ENCODE measurements at places on chromosomes 3 and 15.

- DNase-seq: no peak
Measured at GRCh38 chr3:159245871-159246270, 444.0 kb downstream of the MFSD1 start.

DNA sequence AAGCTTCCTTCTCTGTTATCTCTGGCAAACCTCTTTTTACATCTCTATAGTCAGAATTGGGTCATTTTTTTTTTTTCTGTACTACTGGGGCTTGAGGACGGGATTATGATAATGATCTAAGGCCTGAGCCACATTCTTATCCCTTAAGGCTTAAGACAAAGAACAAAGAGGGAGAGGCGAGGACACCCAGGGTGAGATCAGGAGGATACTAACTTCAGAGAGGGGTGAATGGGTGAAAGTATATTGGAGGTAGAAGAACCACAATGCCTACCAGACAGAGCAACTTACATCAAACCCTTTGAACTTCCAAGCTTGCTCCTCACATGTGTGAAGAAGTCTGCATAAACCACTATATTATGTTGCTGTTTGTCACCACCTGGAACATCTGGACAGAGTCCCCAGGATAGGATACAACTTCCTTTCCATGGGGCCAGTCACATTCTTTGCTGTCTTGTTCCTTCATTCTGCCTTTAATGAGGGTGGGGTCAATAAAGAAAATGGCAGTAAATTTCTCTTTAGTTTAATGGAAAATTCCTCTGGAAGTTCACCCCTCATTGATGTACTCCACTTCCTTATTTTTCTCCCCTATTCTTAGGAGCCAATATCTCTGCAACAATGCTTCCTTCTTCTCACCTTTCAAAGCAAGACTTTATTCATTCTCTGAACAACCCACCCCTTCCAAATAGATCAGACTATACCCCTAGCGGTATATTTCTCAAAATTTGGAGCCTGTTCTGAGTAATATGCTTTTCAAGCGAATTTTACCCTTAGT, 9.1 kb upstream of the PDCD6IP start:
- DNase-seq: no peak

DNA sequence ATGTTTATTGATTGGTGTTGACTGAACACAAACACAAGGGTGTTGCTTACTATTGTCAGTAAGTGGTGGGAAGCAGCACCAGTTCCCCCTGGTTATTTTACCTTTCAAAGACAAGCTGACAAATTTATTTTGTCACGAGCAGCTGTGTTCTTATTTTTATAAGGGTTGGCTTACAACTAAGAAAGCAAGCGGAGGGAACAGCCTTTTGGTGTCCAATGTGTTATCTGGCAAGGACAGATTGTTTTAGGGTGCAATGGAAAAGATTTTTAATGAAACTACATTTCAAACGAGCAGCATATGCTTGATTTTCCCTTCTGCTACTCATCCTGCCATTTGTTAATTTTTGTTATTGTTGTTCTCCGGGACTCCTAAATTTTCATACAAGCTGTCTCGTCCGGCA, 920.6 kb upstream of the CFAP20DC start:
- no peak for DNase-seq

DNA sequence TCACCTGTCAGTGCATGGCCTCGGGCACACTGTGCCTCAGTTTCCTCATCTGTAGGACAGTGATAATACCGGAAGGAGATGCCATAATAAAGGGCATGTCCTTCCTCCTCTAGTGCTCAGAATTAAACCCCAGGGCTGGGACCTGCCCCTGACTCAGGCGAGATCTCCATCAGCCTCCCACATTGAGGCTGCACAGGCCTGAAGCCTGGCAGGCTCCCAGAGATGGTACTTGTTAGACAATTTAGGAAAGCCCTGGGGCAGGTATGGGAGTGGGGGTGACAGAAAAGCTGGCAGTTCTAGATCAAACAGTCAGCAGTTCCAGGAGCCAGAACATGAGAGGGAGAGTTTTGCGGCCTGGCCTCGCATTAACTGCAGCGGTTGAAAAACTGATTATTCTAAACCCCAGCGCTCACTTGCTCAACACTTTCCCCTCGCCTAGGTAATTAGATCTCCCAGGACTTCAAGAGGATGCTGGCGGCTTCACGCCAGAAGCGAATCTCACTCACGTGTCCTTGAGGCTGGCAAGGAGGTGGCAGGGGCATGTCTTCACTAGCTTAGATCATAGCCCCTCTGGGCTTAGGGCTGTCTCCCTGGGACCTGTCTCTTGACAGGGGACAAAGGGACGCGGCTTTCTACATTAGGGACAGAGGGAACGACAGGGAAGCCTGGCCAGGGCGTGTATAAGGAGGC, 73.1 kb downstream of the ATP2B2 start:
- no peak for DNase-seq

GRCh38 chr15:67946701-67947100, 106.9 kb upstream of the RNU6-1 start:
- DNase-seq: no peak
